ENCODE measurements at places on chromosomes 3 and 15.

DNA sequence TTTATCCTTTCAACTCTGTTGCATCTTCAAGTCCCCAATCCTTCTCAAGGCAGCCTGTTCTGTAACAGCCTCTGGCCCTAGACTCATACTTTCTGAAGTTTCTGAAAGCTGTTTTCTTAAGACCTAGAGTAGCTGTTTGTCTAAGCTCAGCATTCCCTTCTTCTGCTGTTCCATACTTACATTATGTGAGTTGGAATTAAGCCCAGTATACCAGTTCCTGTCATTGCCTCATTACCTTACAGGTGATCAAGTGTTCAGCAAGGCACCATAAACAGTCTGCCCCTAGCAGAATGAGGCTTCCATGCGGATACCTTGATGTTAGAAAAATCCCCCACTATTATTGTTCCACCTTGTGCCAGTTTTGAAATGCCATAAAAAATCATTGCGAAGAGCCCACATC, 180.6 kb downstream of the PLCL2 start:
- no peaks in the 10 kb centered on the region for H3K27me3 ChIP-seq
- no peaks in the 10 kb centered on the region for H3K36me3 ChIP-seq
- DNase-seq, result no peak

GRCh38 chr15:85062560-85062959, 80.9 kb downstream of the PDE8A start:
- no peaks in the 10 kb centered on the region for H3K27me3 ChIP-seq
- H3K4me1 ChIP-seq, result no peaks in the 10 kb centered on the region
- no peak for DNase-seq
- H3K36me3 ChIP-seq, result peaks cover 25% of the 10 kb centered on the region
- H3K4me3 ChIP-seq, result no peak overlapping the region
- H3K27ac ChIP-seq, result no peak overlapping the region

DNA sequence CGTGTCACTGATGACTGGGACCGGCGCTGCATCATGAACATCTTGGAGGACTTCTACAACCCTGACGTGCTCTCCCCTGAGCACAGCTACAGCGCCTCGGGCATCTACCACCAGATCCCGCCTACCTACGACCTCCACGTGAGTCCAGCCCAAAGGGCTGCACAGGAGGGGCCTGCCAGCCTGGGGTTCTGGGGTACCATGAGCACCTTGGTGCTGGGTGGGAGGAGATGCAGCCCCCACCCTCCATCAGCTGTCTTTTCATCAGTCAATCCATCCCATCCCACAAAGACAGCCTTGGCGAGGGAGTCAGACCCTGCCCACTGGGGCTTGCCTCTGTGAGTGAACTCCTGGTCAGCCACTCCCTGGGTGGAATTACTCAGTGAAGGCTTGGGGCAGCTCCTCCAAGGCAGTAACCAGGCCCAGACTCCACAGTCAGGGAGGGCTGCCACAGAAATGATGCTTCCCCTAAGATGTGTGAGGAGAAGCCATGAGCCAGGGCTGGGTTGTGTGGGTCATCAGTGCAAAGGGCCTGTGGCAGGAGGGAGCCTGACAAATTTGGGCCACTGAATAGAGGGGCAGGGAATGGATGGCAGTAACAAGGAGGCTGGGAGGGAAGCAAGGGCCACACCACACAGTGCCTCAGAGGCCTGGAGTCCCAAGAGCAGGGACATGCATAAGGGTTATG, 47.9 kb downstream of the SEMA3G start:
- no peak overlapping the region for H3K4me3 ChIP-seq
- no peak for DNase-seq
- no peak overlapping the region for H3K27ac ChIP-seq
- peaks cover 3% of the 10 kb centered on the region for H3K36me3 ChIP-seq

DNA sequence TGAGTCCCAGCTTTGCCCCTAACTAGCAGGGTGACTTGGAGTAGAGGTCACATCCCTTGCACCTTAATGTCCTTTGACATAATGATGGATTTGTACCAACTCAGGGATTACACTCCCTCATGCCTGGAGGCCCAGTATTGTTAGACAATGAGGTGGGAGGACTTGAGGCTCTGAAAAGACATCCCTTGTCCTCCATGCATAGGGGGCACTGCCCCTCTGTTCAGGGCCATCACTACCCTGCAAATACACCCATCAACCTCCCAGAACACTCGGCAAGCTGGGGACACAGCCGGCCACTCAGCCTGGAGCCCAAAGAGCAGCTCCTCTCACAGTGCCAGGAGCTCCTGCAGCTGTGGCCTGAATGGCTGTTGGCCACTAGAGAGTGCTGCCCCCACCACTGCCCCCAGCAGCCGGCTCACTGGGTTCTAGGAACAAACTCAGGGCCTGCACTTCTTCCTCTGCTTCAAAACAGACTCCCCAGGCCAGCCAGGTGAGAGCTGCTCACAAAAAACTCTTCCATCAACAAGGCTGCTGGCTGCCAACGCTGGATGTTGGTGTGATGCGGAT, 90.2 kb downstream of the GABRB3 start:
- DNase-seq, result no peak
- H3K27me3 ChIP-seq, result no peaks in the 10 kb centered on the region
- no peak overlapping the region for H3K4me3 ChIP-seq
- no peaks in the 10 kb centered on the region for H3K36me3 ChIP-seq
- H3K27ac ChIP-seq, result peak overlapping the region; percentile 19
- peaks cover 22% of the 10 kb centered on the region for H3K4me1 ChIP-seq

- H3K27ac ChIP-seq, result no peak overlapping the region
- H3K36me3 ChIP-seq, result no peaks in the 10 kb centered on the region
- peaks cover 11% of the 10 kb centered on the region for H3K4me1 ChIP-seq
- DNase-seq, result no peak
- no peak overlapping the region for H3K4me3 ChIP-seq
- no peaks in the 10 kb centered on the region for H3K27me3 ChIP-seq
Measured at GRCh38 chr3:33360136-33360825, 79.9 kb downstream of the UBP1 start.

GRCh38 chr3:183033746-183034145, 53.4 kb upstream of the DCUN1D1 start:
- no peak overlapping the region for H3K27ac ChIP-seq
- H3K4me3 ChIP-seq, result no peak overlapping the region
- DNase-seq, result no peak

DNA sequence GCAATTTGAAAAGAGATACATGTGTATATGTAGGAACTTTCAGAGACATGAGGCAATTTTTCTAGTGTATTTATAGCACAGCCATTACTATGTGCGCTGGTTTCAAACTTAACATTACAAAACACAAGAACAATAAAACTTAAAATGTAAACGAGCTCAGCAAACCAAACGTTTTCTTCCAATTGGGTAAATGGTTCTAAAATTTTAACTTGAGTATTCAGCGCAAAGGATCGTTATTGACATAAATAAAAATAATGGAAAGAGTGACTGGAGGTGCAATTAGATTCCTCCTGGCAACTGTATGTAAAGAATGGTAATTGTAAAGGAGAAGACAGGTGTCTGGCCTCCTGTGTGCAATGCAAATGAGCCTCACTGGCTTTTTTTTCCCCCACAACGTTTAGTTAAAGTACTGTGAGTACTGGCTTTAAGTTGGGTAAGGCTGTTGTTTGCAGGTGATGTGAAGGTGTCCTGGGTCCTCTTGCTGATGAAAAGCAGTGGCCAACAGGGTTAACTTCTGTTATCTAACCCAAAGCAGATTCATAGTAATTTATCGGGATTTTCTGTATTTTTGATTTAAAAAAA, 14.1 kb upstream of the GADL1 start:
- H3K36me3 ChIP-seq, result no peaks in the 10 kb centered on the region
- H3K4me3 ChIP-seq, result no peak overlapping the region
- DNase-seq, result no peak

- peaks cover 44% of the 10 kb centered on the region for H3K4me1 ChIP-seq
- DNase-seq, result no peak
- H3K36me3 ChIP-seq, result peaks cover 7% of the 10 kb centered on the region
- peak overlapping the region; percentile 92 for H3K27ac ChIP-seq
- H3K4me3 ChIP-seq, result peak overlapping the region; percentile 97
- H3K27me3 ChIP-seq, result no peaks in the 10 kb centered on the region
Measured at GRCh38 chr3:156554515-156554841, 439 bp downstream of the SSR3 start.

GRCh38 chr15:69394556-69395282, 19.4 kb upstream of the KIF23 start:
- H3K36me3 ChIP-seq, result no peaks in the 10 kb centered on the region
- peak; percentile 99 for DNase-seq
- H3K4me1 ChIP-seq, result peaks cover 19% of the 10 kb centered on the region

DNA sequence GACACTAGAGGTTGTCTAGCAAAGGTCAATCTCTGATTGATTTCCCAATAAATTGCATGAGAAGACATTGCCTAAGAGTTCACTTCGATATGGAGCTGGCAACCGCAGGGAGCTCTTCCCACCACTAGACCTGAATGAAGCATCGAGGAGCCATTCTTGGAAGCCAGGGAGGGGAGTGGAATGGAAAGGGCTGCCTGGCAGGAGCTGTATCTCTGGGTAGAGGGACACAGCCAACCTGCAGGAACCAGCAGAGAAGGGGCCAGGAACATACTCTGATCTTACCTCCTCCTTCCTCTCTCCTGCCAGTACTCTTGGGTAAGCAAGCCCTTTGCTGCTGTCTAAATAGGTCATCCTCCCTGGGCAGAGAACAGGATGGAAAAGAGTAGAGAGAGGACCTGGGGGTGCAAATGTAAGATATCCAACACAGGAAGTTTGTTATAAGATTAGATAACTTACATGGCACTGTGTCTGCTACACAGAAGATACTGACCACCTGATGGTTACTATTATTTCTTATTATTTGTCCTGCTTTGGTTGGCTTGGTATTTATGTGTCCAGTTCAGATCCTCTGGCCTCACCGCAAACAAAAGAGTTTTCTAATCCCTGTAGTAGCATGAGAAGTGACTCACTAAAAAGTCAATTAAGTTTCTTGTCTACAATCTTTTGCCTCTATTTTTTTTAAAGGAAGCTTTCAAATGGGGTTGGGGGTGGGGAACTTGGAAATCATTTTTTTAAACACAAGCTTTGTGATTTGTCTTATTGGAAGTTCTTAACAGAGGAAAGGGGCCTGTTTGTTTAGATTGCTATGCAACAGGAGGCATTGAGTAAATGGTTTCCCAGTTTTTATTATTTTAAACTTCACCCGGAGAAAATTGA, 156.7 kb upstream of the TSC22D2 start:
- H3K36me3 ChIP-seq, result no peaks in the 10 kb centered on the region
- H3K4me3 ChIP-seq, result no peak overlapping the region
- H3K27me3 ChIP-seq, result no peaks in the 10 kb centered on the region
- H3K27ac ChIP-seq, result no peak overlapping the region

- H3K4me3 ChIP-seq, result no peak overlapping the region
- no peak overlapping the region for H3K27ac ChIP-seq
- H3K27me3 ChIP-seq, result no peaks in the 10 kb centered on the region
- DNase-seq, result no peak
- H3K36me3 ChIP-seq, result peaks cover 17% of the 10 kb centered on the region
- peaks cover 8% of the 10 kb centered on the region for H3K4me1 ChIP-seq
Measured at GRCh38 chr3:45477041-45477725, 88.8 kb downstream of the LARS2 start.

GRCh38 chr3:37481982-37482381, 307.6 kb upstream of the LRRFIP2 start:
- peaks cover 23% of the 10 kb centered on the region for H3K4me1 ChIP-seq
- DNase-seq, result no peak
- peaks cover 2% of the 10 kb centered on the region for H3K36me3 ChIP-seq
- no peak overlapping the region for H3K4me3 ChIP-seq
- no peak overlapping the region for H3K27ac ChIP-seq
- peaks cover 5% of the 10 kb centered on the region for H3K27me3 ChIP-seq

GRCh38 chr15:58293622-58294550, 137.9 kb upstream of the LIPC start:
- no peaks in the 10 kb centered on the region for H3K27me3 ChIP-seq
- H3K36me3 ChIP-seq, result peaks cover 4% of the 10 kb centered on the region
- H3K27ac ChIP-seq, result no peak overlapping the region
- H3K4me1 ChIP-seq, result peaks cover 18% of the 10 kb centered on the region
- no peak for DNase-seq
- no peak overlapping the region for H3K4me3 ChIP-seq

DNA sequence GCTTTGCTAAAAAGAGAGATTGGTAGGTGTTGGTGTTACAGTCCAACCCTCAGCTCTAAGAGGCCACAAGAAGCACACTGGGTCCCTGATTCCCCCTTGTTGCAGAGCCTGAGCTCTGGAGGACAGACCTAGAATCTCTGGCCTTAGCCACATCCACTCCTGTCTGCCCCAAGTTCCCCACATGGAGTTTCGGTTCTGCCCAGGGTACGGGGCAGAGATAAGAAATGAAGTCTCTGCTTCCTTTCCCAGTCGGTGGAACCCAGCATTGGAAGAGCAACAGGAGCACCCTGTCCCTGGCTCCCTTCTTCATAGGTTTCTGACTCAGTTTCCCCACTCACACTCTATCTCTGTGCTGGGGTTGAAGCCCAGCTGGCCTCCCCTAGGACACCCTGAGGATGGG, 13.2 kb downstream of the PRR23E start:
- H3K36me3 ChIP-seq, result no peaks in the 10 kb centered on the region
- H3K4me1 ChIP-seq, result no peaks in the 10 kb centered on the region
- no peak overlapping the region for H3K4me3 ChIP-seq
- no peak overlapping the region for H3K27ac ChIP-seq
- peaks cover 3% of the 10 kb centered on the region for H3K27me3 ChIP-seq

DNA sequence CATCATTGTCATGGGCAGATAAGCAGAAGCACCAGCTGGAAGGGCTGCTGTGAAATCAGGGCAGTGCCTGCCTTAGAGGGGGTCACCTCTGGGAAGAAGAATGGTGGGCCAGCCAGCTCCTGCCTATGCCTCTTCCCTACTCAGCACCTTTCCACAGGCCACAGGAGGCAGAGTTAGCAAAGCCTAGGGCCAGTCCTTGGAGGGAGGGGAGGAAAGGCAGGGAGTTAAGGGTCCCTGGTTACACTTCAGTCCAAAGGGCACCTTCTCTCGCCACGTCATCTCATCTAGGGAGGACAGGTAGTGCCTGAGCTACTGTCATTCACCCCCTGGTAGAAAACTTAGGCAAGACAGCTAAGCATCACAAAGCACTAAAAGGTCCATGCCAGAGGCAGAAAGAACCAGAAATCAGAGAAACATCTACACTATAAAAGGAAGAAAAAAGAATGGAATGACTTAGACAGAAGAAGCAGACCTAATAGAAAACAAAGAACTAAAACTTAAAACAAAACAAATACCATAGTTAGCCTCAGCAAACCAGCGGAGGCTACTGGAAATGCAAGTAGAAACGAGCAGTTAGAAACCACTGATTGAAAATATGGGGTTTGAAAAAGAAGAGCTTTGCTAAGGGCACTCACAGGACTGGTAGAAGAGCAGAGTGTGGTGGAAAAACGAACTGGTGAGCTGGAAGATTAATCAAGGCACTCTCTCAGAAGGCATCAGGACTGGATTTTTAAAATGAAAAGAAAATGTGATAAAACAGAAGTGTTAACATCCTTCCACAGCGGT, 84.2 kb downstream of the OSBPL10 start:
- no peak overlapping the region for H3K27ac ChIP-seq
- no peak overlapping the region for H3K4me3 ChIP-seq
- H3K4me1 ChIP-seq, result peaks cover 11% of the 10 kb centered on the region
- H3K36me3 ChIP-seq, result no peaks in the 10 kb centered on the region
- no peaks in the 10 kb centered on the region for H3K27me3 ChIP-seq

GRCh38 chr15:85491691-85492090, 111.3 kb downstream of the AKAP13 start:
- DNase-seq, result no peak
- no peaks in the 10 kb centered on the region for H3K36me3 ChIP-seq
- H3K27ac ChIP-seq, result no peak overlapping the region
- no peaks in the 10 kb centered on the region for H3K27me3 ChIP-seq
- no peak overlapping the region for H3K4me3 ChIP-seq

- no peak overlapping the region for H3K27ac ChIP-seq
- peaks cover 13% of the 10 kb centered on the region for H3K36me3 ChIP-seq
- H3K4me1 ChIP-seq, result no peaks in the 10 kb centered on the region
Measured at GRCh38 chr3:33388374-33389100, 51.7 kb downstream of the UBP1 start.

Measured in neural crest cell (in vitro differentiated cells).